Stimulated activated CD4-positive, alpha-beta T cell treated with anti-CD3 and anti-CD28 coated beads, TNF-alpha, amount 100 ng/mL, for 4 hours (primary cell): ENCODE measurements at places on chromosomes 5 and 9.

- no peak for DNase-seq
Measured at GRCh38 chr9:137213160-137214060, 7.9 kb downstream of the NDOR1 start.

GRCh38 chr5:56837381-56837780 lies 22.0 kb downstream of the MAP3K1 start:
- no peak for DNase-seq

DNA sequence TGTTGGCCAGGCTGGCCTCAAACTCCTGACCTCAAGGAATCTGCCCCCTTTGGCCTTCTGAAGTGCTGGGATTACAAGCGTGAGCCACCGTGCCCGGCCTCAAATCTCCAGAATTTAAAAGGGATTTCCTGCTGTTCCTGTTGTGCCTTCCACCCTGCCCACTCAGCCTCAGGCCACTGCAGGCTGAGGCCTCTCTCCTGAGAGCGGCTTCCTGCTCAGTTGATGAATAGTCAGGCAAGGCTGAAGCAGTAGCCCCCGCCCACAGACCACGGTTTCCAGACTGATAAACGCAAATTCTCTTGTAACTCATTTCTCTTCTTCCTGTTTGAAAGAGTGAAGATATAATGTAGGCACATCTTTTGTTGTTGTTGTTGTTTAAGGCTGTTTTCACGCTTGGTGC lies 127.0 kb upstream of the PLCXD3 start:
- no peak for DNase-seq

DNA sequence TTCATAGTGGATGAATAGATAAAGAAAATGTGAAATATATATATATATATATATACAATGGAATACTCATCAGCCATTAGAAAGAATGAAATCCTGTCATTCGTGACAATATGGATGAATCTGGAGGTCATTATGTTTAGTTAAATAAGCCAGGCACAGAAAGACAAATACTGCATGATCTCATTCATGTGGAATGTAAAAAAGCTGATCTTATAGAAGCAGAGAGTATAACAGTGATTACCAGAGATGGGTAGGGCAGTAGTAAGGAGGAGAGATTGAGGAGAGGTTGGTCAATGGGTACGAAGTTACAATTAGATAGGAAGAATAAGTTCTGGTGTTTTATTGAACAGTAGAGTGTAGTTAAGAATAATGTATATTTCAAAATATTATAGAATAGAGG lies 19.7 kb upstream of the PCDHAC2 start:
- DNase-seq, result no peak

- no peak for DNase-seq
Measured at GRCh38 chr5:64532657-64533056, 26.8 kb downstream of the RGS7BP start.

- no peak for DNase-seq
Measured at GRCh38 chr5:149303210-149303609, 31.6 kb downstream of the AFAP1L1 start.

DNA sequence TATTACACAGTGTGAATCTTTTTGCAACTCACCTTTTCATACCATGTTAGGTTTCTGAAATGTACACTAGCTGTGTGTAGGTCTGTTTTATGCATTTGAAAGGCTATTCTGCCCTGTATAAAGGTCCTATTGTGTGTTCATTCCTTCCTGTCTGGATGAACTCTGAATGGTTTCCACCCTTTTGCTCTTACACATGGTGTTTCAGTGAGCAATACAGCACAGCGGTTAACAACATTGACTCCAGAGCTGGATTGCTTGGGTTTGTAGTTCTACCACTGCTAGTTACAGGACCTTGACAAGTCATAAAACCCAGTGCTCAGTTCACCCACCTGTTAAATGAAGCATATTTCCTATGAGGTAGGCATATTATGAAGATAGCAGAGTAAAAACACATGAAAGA lies 331.6 kb downstream of the ADGRV1 start:
- no peak for DNase-seq

GRCh38 chr5:111129938-111130337 lies 37.8 kb downstream of the WDR36 start:
- no peak for DNase-seq

GRCh38 chr9:88085476-88085875 lies 52.8 kb downstream of the SPATA31C2 start:
- no peak for DNase-seq

DNA sequence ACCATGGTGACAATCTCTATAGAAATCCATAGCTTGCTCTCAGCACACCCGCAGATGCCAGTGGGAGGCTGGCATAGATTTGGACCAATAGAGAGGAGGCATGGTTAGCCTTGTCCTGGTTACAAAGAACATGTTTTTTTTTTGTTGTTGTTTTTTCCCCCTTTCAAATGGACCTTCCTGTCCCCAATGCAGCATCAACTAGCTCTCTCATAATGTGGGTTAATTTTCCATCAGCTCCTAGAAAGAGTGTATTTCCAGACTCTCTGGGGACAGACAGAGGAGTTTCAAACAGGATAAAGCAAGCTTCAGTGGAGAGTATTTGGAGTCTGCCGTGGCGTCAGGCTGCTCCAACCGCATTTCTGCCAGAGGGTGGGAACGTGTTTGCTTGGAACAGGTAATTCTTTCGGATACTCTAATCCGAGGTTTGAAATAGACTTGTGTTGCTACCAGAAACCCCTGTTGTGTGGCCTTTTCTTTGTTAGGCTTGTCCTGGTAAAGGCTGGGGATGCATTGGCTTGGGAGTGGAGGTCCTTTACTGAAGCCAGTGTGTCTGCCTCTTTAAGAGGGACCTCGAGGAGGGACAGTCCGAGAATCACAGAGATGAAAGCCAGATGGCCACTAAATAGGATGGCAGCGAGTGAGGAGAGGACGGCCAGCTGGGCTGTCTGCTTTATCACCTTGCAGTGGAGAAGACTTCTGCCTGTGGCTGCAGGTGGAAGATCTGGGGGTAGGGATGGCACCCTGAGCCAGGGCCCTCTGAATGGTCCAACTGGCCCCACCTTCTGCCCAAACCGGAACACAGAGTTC lies 130.5 kb upstream of the CPEB4 start:
- no peak for DNase-seq

GRCh38 chr5:39178171-39178570 lies 41.2 kb downstream of the FYB1 start:
- no peak for DNase-seq

GRCh38 chr9:127133739-127134167 lies 11.3 kb upstream of the ANGPTL2 start:
- DNase-seq, result no peak

DNA sequence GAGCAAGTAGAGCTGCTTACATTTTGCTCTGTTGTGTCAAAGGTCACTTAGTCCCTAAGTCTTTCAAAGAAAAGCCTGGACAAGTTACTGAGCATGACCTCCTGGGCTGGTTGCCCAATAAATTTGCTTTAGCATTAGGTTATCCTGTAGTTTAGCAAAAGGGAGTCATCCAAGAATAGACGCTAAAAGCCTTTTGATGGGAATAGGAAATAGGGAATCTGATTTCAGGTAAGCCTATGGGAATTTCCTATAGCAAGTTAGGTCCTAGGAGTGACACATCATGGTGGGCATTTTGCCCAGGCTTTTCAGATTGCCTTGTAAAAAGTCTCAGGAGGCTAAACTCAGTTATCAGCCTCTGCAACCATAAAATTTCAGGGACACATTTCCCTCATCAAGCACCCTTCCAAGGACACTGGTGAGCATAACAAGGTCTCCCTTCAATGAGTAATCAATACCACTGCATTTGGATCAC lies 67.6 kb upstream of the RANBP3L start:
- no peak for DNase-seq

DNA sequence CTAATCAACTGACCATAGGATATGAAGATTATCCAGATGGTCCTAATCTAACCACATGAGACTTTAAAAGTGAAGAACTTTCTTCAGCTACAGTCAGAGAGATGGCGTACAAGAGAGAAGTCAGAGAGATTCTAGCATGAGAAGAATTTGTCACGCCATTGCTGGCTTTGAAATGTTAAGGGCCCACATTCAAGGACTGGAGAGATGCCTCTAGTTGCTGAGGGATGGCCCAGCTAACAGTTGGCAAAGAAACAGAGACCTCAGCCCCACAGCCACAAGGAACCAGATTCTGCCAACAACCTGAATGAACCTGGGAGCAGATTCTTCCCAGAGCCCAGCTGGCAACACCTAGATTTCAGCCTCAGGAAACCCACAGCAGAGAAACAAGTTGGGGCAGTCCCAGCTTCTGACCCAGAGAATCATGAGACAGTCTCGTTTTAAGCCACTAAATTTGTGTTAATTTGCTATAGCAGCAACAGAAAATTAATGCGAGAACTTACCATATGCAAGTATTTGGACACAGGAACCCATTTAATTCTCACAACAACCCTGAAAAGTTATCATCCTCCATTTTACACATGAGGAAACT lies 132.0 kb downstream of the MLLT3 start:
- DNase-seq, result no peak

DNA sequence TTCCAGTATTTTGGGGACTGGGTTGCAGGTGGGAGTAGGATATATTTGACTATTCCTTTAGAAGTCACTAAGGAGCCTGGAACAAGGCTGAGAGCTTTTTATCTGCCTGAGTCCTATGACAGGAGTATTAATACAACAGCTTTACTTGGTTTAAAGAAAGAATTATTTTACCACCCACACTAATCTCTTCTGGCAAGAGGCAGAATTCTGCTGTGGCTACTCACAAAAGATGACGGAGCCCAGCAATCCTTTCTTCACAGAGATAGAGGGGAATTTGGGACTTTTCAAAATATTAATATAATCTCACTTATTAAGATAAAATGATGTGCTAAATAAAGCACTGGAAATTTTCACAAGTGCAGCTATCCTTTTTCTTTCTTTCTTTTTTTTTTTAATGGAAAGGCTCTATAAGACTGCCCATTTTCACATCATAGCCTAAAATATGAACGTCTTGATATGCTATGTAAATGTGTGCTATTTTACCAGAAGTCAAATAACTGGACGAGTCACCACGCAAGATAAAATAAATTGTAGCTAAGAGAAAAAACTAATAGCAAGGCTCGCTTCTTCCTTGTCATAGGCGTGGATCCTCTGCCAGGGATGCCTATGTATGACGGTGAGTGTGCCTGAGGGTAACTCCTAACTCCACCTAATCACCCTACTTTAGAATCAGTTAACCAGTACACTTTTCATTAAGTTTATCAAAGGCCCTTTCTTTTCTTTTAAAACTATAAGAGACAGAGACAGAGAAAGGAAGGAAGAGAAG lies 76.3 kb downstream of the ZNF608 start:
- DNase-seq, result no peak

DNA sequence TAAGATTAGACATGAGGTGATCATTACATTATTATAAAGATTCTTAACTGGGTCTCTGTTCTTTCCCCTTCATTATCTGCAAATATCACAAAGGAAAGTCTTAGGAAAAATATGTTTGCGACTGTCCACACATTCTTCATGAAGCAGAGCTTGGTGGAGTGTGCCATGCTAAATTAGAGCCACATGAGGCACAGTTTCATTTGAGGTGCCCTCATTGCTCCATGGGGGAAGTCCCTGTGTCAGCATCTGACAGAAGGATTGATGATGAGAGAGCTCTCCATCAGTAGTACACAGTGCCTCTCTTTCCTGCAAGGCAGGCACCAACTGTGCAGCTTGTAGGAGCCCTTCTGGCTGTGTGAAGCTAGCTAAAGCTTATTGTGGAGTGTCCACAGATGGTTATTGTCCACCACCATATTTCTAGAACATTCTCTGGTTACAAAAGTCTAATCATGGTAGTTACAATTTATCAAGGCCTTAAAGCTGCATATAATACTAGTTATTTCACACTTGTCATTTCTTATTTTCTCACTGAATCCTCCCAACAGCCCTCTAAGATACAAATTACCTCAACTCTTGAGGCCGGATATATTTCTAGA lies 63.9 kb downstream of the C9orf152 start:
- no peak for DNase-seq

- no peak for DNase-seq
Measured at GRCh38 chr5:25345240-25345771, 700.5 kb upstream of the CDH10 start.

DNA sequence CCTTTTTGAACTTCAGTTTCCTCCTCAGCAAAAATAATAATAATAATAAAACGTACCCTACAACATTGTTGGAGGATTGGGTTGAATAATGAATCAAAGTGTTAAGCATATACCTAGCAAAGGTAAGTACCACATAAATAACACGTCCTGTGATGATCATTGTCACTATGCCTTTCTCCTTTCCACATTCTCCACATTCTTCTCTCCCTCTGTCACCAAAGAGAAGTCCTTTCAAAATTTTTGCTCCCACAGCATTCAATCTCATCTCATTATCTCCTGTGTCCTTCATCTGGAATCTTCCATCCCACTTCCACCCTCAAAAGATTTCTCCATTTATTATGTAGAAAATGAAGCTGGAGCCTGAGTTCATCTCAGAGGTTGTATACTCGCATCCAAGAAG lies 7.2 kb upstream of the ALDOB start:
- no peak for DNase-seq

GRCh38 chr5:56470007-56470406 lies 236.9 kb upstream of the ANKRD55 start:
- DNase-seq, result no peak

- DNase-seq, result no peak
Measured at GRCh38 chr5:9621379-9621903, 8.7 kb downstream of the TAS2R1 start.

DNA sequence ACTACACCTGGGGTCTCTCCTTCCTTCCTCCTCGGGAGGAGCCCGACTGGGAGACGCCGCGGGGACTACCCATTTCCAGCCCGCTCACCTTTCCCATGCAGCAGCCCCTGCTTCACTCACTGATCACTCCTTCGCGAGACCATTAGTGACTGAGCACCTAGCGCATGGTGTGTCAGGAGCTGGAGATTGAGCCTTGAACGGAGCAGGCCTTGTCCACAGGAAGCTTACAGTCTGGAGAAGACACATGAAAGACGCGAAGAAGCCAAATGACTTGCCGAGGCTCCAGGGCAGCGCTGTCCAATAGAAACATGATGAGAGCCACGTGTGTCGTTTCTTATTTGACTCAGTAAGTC lies 283 bp upstream of the CFAP90 start:
- no peak for DNase-seq
